Ammon's horn (tissue), 1 donor: ENCODE measurements at places on chromosomes 7 and 10.

- DNase-seq = no peak
Measured at GRCh38 chr10:3494131-3494837, 290.7 kb downstream of the KLF6 start.

- DNase-seq = no peak
Measured at GRCh38 chr7:107430057-107430456, 39.8 kb upstream of the GPR22 start.

GRCh38 chr7:112184455-112184854 is 21.7 kb downstream of the DOCK4 start:
- peak; percentile 60 for DNase-seq

DNA sequence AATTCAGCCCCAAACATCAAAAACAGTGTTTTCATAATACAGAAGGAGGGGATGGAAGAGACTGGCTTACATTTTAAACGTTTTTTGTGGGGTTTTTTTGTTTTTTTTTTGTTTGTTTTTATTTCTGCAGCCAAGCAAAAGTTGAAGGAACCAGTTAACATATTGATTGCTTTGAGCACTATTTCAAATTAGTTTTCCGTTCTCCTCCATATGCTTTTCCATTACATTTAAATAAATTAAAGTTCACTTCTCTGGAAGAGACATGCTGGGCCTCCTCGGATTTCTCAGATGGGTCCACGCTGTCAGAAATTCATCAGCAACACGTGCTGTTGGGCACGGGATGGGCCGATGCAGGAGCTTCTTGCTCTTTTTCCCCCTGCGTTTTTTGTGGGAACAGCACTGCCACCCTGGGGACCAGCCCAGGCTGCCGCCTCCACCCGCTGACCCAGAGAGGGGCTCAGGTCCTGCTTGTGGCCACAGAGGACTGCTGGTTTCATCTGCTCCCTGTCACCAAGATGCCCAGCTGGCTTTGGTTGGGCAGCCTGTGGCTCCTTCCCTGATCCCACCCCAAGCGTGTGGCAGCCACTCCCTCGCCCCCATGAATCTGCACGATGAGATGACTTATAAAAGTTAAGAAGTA is 67.7 kb upstream of the CHST15 start:
- no peak for DNase-seq

DNA sequence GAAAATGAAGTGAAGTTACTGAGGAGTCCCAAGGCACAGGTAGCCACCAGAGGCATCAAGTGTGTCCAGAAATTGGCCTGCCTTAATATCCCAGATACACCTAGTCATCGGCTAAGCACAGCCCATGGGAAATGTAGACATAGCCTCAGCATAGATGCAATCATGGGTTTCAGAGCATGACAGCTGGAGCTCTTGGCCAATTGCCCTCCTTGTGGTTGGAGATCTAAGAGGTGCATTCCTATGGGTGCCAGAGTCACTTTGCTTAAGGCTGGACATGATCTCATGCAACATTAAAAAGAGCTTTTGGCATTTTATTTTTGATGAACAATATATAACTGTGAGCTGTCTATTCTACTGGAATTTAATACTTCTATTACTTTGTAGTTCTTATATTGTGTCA is 758.0 kb upstream of the LRRTM3 start:
- no peak for DNase-seq

DNA sequence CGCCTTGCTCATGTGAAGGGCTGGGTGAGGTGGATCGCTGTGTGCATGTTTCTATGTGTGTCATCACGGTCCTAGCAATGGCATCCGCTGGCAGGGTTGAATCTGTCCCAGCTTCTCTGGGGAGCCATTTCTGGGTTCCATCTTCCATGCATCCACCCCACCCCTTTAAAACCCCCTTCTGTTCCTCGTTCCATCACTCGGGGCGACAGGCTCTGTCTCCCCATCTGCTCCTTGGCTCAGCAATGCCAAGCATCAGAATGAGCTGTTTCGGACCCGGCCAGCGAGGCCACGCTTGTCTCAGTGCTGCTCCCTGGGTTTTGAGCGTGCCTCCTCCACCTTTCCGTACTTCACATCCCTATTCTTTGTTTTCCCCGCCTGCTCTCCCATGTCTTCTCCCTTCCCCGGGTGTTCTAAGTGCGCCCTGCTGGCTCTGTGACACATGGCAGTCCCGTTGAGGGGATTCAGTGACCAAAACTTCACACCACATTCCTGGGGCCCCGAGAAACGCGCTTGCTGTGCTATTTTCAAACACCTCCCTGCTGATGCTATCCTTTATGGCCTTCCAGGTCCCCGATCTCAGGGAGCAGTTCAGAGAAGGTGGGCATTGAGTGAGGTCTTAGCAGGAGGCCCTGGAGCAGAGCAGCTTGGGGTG is 554.1 kb upstream of the FOXK1 start:
- DNase-seq = no peak

- DNase-seq = no peak
Measured at GRCh38 chr10:10600004-10600403, 417.7 kb upstream of the CELF2 start.

DNA sequence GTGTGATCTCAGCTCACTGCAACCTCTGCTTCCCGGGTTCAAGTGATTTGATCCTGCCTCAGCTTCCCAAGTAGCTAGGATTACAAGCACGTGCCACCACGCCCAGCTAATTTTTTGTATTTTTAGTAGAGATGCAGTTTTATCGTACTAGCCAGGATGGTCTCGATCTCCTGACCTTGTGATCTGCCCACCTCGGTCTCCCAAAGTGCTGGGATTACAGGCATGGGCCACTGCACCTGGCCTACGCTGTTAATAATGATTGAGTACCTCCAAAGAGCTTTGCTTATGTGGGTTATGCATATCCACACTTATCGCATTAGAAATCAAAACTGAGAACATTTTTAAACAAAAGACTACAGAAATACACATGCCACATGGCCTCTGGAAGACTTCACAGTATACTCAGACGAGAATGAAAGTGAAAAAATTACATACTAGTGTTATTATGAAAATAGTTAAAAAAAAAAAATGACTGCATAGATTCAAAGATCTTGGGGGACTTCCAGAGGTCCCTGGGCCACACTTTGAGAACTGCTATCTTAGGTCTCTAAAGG is 25.4 kb downstream of the RPP38 start:
- no peak for DNase-seq

DNA sequence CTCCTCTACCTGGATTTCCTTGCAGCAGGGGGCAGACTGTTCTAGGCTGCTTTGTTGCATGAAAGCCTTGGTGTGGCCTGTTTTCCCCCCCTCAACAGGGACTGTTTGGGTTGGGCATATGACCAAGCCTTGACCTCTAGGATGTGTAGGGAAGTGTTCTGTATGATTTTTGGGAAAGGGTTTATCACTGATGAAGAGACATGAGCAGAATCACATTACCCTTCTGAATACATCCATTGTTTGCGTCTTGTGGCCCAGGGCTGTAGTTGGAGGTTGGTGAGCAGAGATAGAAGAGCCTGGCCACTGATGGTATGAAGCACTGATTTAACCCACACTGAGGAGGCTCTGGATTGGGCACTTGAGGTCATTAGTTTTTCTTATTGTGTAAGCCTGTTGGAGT is 26.6 kb downstream of the ZNF12 start:
- no peak for DNase-seq

DNA sequence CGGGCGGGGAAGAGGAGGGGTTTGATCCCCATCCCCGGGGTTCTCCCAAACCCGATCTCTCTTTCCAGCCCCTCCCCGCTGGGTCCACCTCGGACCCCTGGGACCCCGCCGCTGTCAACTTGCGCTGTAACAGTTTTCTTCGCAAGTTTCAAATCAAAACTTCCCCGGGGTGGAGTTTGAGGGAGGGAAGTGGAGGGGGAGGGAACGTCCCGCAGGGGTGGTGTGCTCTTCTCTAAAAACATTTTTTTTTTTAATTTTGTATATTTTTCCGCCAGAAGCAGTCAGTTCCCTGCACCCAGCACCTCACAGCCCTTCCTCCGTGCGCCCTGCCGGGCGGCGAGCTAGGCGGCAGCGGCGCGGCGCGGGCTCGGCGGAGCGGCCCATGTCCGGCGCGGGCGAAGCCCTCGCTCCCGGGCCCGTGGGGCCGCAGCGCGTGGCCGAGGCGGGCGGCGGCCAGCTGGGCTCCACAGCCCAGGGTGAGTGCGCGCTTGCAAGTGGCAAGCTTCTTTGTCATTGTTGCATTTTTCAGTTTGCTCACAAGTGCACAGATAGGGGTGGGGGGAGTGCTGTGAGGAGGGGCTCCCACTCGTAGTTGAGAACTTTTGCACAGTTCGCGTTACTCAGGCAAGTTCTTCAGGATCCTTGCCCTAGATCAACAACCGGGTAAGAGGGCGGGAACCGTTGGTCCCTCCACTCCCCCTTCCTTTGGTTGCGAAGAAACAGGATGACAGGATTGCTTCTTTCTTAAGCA is 933 bp downstream of the MDFIC start:
- DNase-seq = peak; percentile 19

- no peak for DNase-seq
Measured at GRCh38 chr7:138538518-138538917, 78.5 kb downstream of the TRIM24 start.

DNA sequence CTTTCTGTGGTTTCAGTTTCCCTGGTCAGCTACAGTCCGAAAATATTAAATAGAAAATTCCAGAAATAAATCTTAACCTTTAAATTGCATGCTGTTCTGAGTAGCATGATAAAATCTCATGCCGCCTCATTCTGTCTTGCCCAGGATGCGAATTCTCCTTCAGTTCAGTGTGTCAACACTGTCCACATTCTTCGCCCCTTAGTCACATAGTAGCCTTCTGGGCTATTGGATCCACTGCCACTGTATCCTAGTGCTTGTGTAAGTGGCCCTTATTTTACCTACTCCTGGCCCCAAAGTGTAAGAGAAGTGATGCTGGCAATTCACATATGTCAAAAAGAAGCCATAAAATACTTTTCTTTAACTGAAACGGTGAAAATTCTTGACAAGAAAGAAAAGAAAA is 129.6 kb downstream of the ZWINT start:
- no peak for DNase-seq

DNA sequence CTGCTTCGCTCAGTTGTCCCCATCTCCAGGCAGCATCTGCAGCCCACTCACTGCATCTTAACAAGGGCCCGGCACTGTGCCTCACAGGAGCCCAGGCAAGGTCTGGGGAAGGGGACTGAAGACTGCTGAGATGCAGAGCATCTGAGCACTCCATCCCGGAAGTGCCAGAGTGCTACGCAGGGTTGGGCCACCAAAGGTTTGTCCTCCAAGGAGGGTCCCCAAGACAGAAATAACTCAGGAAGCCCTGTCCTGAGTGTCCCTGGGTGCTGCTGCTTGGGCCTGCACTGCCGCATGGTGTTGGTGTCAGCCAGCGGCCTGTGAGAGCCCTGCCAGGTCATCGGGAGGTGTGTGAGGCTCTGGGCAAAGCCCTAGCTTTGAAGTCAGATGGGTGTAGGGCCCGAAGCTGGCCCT is 288.2 kb upstream of the ZMIZ1 start:
- DNase-seq = no peak

DNA sequence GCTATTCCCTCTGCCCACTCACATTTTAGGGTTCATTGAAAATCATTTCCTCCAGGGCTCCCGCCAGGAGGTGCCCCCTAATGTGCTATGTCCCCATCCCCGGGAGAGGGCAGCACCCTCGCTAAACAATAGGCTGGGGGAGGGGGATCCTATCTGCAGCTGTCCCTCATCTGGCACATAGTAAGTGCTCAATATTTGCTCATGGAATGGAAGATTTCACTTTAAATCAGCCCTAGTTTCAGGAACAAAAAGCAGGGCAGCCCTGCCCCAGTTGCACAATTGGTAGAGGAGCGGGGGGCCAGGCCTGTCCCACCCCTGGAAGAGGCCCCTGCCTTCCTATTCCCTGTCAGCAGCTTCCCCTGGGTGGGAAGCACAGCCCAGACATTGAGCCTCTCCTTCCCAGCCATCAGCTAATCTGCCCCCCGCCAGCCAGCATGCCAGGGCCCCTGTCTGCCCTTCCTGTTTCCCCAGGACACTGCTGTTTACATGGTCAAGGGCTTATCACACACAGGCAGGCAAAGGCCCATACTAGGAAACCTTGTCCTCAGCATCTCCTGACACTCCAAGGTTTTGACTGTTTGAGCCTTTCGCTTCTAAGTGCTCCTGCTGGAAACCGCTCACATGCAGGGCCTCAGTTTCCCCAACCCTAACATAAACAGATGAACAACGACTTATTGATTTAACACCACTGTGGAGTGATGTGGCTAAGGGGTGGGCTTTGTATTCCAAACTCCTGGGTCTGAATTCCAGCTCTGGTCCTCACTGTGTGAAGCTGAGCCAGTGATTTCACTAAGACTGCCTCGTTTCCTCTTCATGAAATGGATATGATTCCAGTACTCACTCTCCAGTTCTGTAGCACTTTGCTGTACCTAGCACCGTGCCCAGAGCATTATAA is 130.7 kb upstream of the ZMIZ1 start:
- no peak for DNase-seq

GRCh38 chr7:149827089-149827981 is 10.8 kb upstream of the ZNF862 start:
- DNase-seq = no peak

DNA sequence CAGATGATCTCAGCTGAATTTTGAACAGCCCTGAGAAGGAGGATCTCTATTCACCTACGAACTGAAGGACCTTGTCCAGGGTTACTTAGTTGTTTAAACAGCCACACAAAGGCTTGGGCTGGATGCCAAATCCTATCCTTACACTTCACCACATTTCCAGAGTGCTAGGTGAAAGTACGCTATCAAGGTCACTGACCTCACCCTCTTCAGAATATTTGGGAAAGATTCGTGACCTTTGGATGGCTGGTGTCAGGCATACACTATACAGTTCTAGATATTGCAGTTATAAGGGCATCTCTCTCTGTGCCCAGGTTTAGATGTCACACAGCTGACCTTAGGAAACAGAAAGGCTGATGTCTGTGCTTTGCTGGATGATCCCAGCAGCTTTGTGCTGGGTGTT is 61.2 kb upstream of the ABLIM1 start:
- no peak for DNase-seq

GRCh38 chr7:28739826-28740225 is 218.3 kb downstream of the TRIL start:
- DNase-seq = no peak

DNA sequence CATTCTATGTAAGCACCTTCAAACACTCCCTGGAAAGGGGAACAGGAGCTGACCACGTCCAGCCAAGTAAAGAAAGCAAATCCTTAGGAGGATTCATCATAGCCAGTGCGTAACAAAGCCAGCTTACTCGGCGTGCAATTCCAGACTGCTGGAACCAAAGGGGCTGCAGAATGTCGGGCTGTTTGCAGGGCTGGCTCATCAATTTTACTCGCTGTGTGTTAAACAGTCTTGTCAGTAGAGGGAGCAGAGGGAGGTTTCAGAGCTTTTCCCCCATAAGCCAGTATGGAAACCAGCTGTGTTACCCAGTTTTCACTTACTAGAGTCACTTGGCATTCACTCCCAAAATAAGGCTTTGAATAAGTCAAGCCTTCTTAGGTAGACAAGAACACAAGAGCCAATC is 127.1 kb downstream of the KMT2E start:
- peak; percentile 63 for DNase-seq
